ENCODE measurements at places on chromosomes 2 and 18.

GRCh38 chr2:163191372-163191771 is 352.8 kb upstream of the KCNH7 start:
- no peak for DNase-seq

DNA sequence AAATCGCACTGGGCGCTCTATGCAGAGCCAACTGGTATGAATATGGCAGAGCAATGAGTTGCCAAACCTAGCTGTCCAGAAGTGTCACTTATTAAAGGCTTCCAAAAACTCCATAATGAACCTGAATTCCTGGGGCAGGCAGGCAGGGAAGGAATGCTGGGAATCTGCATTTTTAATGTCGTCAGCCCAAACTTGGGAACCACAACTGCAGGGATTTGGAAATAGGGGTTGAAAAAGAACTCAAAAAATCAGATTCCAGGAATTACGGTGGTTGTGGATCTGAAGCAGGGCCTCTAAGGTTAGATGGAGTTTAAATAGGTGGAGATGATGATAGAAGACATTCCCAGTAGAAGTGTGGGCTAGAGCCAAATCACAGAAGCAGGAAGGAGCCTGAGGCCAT is 15.0 kb downstream of the NCKAP5 start:
- DNase-seq = no peak

GRCh38 chr2:215394102-215394805 is 41.6 kb downstream of the FN1 start:
- no peak for DNase-seq

GRCh38 chr2:111037128-111037527 is 83.6 kb upstream of the BCL2L11 start:
- no peak for DNase-seq

GRCh38 chr2:3637311-3637675 is 20.7 kb upstream of the ALLC start:
- DNase-seq = no peak

GRCh38 chr18:63189817-63190216 is 129.8 kb downstream of the BCL2 start:
- no peak for DNase-seq

GRCh38 chr2:231914077-231914690 is 12.0 kb downstream of the NPPC start:
- no peak for DNase-seq

DNA sequence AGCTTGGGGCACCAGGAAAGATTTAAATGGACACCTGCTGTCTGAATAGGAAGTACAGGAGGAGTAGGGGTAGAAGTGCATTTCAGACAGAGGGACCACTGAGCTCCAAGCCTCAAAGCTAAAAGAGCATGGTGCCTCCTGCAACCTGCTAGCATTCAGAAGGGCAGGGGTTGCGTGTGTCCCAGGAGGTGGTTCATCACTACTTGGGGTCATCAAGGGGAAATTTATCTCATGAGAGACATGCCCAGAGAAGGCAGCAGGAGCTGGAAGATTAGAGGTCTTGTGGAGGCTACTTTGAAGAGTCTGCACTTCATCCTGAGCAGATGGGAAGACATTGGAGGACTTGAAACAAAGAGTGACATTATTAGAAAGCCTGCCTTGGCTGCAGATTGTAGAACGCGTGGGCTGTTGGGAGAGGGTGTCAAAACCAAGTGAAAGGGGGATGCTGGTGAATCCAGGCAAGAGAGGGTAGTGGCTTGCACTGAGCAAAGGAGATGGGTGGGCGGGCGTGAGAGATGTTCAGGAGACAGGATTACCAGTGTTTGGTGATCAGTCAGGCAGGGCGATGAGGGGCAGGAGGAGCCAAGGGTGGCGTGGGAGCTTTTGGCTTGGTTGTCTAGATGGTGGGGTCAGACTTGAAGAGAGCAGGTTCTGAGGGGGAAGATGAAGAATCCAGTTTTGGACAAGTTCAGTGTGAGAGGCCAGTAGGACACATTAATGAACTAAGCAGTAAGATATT is 154.0 kb downstream of the DYSF start:
- DNase-seq = no peak

- DNase-seq = no peak
Observed at GRCh38 chr2:184620367-184620766, 22.0 kb downstream of the ZNF804A start.

- peak; percentile 62 for DNase-seq
Observed at GRCh38 chr2:151999053-151999452, 99.8 kb downstream of the CACNB4 start.

DNA sequence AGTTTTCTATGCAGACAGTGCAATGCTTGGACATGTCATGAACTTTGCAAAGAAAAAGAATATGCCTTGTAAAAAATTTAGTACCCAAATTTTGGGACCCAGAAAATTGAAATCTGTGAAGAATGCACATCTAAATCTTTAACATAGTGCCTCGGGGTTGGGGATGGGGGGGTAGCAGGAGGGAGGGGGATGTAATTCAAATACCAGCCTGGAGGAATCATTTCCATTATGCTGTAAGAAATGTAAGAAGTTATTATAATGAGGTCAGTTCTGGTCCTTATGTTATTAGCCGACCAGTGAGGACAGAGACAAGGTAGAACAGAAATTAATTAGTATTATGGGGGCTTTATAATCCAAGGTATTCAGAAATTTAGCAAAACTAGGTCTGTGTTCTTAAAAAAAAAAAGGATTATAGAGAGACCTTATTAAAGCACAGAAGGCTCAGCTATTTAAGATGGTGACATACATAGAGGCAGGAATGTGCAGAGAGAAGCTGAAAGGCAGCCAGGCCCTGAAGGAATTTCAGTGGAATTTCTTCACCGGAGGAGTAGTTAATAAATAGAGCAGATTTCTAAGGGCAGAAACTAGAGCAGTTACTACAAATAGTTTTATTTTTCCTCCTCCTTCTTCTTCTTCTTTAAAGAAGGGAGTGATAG is 89.0 kb upstream of the RBMS1 start:
- no peak for DNase-seq

- no peak for DNase-seq
Observed at GRCh38 chr18:78232196-78232595, 747.4 kb upstream of the SALL3 start.

GRCh38 chr2:152367547-152368390 is 32.8 kb downstream of the FMNL2 start:
- DNase-seq = no peak

DNA sequence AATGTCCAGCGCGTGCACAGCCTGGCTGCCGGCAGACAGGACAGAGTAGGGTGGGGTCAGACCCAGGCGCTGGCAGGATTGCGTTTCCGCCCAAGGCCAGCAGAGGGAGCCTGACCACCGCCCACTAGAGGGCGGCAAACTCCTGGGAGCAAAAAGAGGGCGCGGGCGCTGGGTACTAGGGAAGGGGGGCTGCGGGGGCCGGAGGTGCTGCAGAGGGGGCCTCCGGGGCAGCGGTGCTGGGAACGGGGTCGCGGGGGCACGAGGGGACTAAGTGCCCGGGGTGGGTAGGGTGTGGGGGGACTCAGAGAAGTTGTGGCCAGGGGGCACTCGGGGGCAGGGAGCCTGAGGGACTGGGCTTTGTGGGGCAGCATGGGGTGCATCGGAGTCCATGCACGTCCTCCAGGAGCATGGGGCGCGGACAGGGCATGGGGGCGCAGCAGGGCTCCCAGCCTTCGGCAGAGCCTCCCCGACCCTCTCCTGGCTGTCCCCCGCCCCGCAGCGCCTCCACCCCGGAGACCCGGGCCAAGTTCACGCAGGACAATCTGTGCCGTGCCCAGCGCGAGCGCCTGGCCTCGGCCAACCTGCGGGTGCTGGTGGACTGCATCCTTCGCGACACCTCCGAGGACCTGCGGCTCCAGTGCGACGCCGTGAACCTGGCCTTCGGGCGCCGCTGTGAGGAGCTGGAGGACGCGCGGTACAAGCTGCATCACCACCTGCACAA is 3.2 kb downstream of the TEKT4 start:
- DNase-seq = peak; percentile 77

DNA sequence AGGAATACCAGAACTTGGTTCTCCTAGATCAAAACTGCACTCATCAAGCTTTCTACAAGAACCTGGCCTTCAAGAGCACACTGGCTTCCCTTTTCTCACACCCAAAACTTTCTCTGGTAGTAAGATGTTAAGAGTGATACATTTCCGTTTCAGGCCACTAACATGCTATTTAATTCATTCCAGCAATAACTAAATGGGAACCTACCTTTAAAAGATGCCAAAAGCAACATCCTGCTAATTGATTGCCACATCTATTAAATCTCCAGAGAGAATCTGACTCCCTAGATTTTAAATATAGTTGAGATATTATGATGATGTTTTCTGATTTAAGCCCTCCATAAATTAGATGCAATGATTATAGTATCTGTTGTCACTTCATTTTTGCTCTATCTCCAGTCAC is 71.6 kb downstream of the KCTD18 start:
- DNase-seq = no peak

GRCh38 chr2:154143105-154143504 is 271.4 kb downstream of the GALNT13 start:
- DNase-seq = no peak

- no peak for DNase-seq
Observed at GRCh38 chr18:55918444-55918843, 330.5 kb upstream of the TCF4 start.

- no peak for DNase-seq
Observed at GRCh38 chr2:26946841-26947784, 23.3 kb upstream of the MAPRE3 start.

DNA sequence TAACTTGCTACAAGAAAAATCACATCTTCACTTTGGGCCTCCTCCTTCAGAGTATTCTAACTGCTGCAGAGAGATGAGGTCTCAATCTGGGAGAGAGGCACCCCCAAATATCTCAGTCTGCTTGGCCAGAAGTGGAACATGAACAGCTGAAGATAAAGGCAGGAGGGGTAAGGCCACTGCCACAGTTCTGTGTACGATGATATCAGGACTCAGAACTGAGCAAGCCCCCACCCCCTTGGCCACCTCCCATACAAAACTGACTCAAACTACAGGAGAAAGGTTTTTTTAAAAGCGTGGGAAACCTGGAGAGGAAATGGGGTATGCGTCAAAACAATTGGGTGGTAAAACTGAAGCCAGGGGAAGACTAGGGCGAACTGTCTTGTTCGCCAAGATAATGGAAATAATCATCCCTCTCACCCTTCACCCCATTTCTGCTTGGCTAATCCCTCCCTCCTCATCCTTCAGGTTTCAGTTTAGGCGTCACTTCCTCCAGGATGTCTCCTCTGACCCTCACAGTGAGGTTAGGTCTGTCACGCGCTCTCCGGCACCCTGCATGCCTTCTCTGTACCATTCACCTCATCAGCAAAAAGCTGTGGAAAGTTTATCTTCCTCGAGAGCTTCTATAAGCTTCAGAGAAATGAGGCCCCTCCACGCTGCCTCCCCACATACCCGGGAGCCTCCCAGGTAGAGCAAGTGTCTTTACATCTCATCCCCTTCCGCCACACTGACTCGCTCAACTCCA is 64.4 kb downstream of the SFXN5 start:
- DNase-seq = no peak

DNA sequence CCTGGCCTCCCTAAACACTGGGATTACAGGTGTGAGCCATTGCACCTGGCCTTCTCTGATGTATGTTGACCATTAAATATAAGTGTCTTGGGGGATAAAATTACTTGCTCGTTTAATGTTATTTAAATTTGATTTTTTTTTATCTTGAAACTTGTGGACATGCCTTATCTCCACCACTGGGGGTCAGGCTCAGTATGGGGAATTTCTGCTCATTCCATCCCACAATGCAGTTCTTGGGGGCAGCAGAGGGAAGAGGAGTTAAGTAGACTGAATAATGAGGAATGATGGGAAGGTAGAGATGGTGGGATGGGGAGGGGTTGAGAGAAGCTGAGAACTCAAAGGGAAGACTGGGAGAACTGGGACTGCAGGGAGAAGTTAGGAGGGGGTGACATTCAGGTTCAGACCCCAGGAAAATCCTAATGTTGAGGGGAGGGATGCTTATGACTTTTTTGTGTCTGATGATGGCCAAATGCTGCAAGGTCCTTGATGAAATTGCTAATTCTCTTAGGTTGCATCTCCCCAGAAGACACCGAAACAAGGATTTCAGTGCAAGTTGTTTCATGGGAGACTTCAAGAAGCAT is 174.2 kb downstream of the MIB1 start:
- DNase-seq = no peak

- DNase-seq = peak; percentile 2
Observed at GRCh38 chr18:70621710-70622109, 332.9 kb downstream of the SOCS6 start.

GRCh38 chr2:85997017-85997970 is 108.4 kb downstream of the POLR1A start:
- no peak for DNase-seq

GRCh38 chr18:62663731-62664336 is 51.5 kb upstream of the PHLPP1 start:
- DNase-seq = peak; percentile 51

Measured in activated CD4-positive, alpha-beta T cell treated with anti-CD3 and anti-CD28 coated beads, Interleukin-2, Interleukin-6, amounts not matched to agents 100 ng/mL and 50 ng/mL, durations not matched to agents 16 hours and 8 hours (primary cell).